NCI-H1105 treated with DMSO at 0.1 percent for 48 hours (cell line): ENCODE measurements at places on chromosomes 12 and 14.

DNA sequence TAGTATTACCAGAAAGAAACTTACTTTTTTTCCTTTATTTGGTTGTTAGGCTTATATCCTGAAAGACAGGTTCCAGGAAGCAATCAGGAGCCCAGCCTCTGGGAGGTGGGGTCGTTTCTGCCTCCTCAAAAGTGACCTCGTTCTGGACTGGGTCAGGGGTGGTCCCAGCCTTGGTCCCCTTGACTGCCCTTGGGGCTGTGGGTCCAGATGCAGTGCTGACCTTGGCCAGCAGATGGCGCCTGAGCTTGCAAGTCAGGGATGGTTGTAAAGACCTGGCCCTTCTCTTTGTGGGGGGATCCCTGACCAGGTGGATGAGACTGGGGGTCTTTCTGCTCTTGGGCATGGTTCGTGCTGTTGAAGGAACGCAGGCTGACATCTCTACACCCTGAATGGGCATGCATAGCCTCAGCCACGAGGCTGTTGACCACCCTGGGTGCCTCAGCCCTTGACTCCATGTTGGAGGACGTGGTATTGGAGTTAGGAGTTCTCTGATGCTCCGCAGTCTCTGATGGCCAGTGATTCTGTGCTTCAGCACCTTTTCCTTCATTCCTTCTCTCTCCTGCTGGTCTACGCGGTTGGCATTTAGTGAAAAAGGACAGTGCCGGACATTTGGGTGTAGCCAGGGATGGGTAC, 62.4 kb downstream of the ADCK1 start:
- DNase-seq, result peak; percentile 35

DNA sequence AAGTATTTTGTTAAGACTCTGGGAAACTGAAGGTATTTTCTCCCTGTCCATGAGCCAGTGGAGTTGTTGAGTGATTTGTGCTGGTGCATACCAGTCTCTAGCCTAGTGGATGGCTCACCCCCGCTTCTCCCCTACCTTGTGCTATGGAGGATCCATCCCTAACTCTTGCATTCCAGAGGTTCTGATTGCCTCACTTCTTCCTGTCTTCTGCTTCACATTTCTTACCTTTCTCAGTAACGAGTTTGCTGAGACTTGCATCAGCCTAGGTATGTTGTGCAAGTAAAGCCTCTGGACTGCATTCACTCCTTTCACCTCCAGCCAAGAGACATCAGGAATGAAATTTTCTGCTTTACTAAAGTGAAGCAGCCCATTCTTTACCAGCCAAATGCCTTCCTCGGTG, 391.6 kb downstream of the ZFP36L1 start:
- no peak for DNase-seq

GRCh38 chr12:116026768-116027550, 250.5 kb downstream of the MED13L start:
- DNase-seq, result no peak

DNA sequence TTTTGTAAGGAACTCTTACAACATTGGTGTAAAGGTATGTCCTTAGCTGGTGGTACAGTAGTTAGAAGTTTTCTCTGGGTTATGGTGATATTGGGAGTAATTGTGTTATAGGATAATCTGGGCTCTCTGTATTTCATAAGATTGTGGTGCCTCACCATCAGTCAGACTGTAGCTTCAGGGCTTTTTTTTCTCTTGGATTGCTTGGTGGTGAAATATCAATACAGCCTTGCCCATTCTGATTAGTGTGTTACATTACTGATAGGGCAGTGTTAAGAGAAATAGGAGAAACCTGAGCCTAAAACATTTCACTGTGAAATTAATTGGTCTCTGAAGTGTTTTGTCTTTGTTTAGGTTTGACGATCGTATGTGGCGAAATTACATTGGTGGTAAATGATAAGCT, 71.0 kb downstream of the RCOR1 start:
- DNase-seq, result no peak

DNA sequence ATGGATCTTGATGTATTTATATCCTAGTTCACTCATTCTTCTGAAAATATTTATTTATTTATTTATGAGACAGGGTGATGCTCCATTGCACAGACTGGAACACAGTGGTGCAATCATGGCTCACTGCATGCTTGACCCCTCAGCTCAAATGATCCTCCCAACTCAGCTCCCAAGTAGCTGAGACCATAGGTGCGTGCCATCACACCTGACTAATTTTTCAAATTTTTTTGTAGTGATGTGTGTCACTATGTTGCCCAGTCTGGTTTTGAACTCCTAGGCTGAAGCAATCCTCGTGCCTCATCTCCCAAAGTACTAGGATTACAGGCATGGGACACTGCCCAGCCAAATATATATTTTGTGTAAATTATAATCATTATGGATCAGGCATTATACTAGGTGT, 595.6 kb upstream of the ATP2B1 start:
- DNase-seq, result no peak

DNA sequence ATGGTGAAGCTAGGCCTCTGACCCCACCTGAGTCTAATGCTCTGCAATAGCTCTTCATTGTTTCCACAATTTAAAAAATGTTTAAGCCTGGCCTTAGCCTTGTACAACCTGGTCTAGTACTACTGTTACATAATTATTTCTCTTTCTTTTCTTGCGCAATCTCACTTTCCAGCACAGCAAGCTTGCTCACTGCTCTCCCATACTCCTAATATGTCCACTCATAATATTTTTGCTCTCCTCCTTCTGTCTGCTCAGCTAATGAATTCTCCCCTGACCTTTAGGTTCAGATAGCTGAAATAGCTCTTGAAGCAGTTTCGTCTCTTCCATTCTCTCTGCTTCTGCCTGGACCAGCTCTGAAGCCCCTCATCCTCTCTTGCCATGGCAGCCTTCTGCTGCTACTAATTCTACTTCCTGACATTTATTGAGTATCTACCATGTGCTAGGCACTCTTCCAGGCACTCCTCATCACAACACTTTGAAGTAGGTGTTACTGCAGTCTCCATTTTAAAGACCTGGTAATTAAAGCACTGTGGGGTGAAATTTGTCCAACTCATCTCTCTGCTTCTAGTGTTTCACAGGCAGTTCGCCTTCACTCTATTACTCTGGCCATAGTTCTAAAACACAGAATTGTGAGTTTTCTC, 2.8 kb upstream of the SLC48A1 start:
- DNase-seq, result no peak

DNA sequence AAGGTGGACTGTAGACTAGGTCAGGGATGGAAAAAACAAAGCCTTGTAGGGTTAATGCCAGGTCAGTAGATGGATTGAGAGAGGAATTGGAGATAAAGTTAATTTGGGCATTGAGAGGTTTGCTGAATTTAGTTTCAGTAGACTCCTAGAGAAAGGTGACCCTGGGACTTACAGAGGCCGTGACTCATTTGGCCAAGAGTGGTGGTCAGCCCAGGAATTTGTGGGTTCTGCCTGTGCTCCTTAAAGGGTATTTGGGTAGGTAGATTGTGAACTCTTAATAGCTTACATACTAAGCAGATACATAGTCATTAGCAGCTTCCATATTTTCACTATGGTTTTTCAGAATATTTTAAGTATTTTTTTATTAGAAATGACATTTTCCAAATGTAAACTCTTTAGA, 21.8 kb downstream of the PLEKHA5 start:
- no peak for DNase-seq

GRCh38 chr12:685388-685787, 22.1 kb upstream of the NINJ2 start:
- DNase-seq, result no peak

DNA sequence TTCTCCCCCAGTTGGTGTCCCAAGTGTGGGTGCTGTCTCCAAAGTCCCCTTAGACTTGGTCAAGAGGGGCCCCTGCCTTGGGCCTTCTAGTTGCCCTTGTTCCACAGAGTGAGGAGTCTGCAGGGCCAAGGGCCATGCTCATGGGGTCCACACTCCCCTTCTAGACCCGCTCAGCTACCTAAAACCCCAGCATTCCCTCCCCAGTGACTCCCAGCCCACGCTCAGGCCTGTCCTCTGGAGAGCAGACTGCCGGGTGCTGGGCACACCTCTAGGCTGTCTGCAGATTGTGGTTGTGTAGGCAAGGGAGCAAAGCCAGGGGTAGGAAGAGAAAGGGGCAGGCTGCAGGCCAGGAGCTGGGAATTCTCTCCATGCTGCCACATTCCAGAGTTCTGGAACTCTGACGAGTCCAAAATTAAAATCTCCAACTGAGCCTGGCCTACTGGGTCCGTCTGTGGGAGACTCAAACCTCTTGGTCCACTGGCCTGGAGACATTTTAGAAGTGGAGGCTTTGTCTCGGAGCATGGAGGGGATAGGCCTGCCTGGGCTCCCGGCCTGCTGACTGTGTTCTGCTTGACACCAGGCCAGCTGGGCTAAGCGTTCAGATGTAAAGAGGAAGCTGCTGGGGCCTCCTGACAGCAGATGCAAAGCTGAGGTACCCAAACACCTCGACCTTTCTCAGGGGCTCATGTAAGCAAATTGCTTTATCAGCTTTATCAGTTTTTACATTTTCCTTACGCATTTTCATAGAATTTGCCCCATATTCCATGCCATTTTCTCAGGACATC, 13.7 kb upstream of the KRT5 start:
- DNase-seq, result no peak
